ENCODE measurements at places on chromosomes 3 and 15.

DNA sequence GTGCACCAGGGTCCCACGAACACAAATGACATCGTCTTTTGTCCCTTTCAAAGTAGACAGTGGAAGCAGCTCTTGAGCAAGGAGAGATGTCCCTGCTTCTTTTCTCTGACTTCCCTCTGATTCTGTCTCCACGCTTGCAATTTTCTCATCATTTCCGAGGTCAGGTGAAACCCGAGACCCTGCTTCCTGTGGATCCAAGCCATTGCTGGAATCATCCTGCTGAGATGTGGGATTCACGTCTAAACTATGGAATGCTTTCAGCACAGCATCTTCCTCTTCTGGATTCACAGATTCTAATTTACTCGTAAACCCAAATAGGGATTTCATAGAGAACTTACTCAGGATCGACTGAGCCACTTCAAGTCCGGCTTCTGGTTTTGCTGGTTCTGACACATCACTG is 127.1 kb downstream of the FMN1 start:
- no peaks in the 10 kb centered on the region for H3K36me3 ChIP-seq
- H3K4me1 ChIP-seq: peaks cover 28% of the 10 kb centered on the region
- no peaks in the 10 kb centered on the region for H3K27me3 ChIP-seq

GRCh38 chr3:52809662-52810377 is 15.2 kb downstream of the ITIH3 start:
- H3K4me3 ChIP-seq: no peak overlapping the region
- no peak for DNase-seq
- no peaks in the 10 kb centered on the region for H3K36me3 ChIP-seq
- no peak overlapping the region for H3K27ac ChIP-seq
- H3K27me3 ChIP-seq: peaks cover 3% of the 10 kb centered on the region

DNA sequence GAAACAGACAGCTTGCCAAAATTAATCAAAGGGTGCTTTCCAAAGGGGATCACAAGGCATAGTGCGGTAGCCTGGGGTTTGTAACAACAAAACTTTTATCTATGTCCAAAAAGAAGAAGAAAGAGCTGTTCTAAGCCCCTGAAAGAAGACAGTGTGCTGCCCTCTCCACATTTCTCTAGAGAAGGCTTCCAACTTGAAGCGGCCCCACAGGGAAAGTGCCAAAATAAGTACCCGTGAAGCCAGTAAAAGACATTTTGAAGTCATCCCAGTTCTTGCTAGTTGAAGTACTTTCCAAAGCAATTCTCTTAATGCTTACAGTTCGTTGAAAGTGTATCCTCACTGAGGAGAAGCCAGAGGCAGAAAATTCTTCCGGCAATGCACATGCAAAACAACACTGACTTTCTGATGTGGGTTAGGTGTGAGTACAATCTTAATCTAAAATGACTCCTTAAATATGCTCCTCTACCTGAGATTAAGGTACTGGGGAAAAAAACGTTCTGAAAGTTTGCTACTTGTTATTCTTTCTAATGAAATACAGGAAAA is 21.3 kb downstream of the GPR15 start:
- peaks cover 4% of the 10 kb centered on the region for H3K27me3 ChIP-seq
- H3K4me3 ChIP-seq: no peak overlapping the region
- DNase-seq: no peak
- H3K27ac ChIP-seq: no peak overlapping the region

DNA sequence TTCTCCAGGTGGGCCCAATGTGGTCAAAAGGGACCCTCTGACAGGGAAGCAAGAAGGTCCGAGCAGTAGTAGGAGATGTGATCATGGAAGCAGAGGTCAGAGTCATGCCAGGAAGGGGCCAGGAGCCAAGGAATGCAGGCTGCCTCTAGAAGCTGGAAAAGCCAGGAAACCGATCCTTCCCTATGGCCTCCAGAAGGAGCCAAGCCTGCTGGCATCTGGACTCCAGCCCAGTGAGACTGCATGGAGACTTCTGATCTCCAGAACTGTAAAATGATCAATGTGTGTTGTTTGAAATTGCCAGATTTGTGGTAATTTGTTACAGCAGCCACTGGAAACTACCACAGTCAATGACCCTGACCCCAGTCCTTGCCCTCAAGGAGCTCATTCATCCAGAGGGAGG is 56.8 kb upstream of the SPATA12 start:
- H3K4me3 ChIP-seq: no peak overlapping the region
- no peak overlapping the region for H3K27ac ChIP-seq
- no peaks in the 10 kb centered on the region for H3K27me3 ChIP-seq
- H3K36me3 ChIP-seq: no peaks in the 10 kb centered on the region
- no peak for DNase-seq

GRCh38 chr3:67030785-67031740 is 33.0 kb downstream of the KBTBD8 start:
- H3K27me3 ChIP-seq: no peaks in the 10 kb centered on the region
- peaks cover 42% of the 10 kb centered on the region for H3K4me1 ChIP-seq
- H3K36me3 ChIP-seq: no peaks in the 10 kb centered on the region
- H3K27ac ChIP-seq: peak overlapping the region; percentile 66
- no peak for DNase-seq
- H3K4me3 ChIP-seq: no peak overlapping the region

- DNase-seq: no peak
- no peaks in the 10 kb centered on the region for H3K27me3 ChIP-seq
- peaks cover 8% of the 10 kb centered on the region for H3K4me1 ChIP-seq
- no peak overlapping the region for H3K4me3 ChIP-seq
- no peak overlapping the region for H3K27ac ChIP-seq
Observed at GRCh38 chr15:62539236-62539635, 374.2 kb upstream of the C2CD4B start.

DNA sequence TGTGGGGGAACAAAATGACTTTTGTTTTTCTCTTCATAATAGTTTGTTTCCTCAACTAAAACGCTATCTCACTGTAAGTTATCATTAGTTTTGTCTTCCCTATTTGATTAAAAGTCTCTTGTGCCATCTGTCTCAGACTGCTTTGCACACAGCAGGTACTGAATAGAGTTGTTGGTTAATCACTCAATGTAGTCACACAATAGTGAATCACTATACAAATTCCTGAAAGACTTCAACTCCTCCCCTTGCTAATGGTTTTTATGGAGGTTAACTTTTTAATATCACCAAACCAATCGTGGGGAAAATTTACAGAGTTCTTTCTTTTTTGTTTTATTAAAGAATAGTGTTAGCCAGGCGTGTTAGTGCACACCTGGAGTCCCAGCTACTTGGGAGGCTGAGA is 2.6 kb upstream of the NGLY1 start:
- no peak overlapping the region for H3K27ac ChIP-seq
- no peaks in the 10 kb centered on the region for H3K27me3 ChIP-seq
- no peaks in the 10 kb centered on the region for H3K36me3 ChIP-seq
- H3K4me1 ChIP-seq: peaks cover 20% of the 10 kb centered on the region
- H3K4me3 ChIP-seq: no peak overlapping the region

DNA sequence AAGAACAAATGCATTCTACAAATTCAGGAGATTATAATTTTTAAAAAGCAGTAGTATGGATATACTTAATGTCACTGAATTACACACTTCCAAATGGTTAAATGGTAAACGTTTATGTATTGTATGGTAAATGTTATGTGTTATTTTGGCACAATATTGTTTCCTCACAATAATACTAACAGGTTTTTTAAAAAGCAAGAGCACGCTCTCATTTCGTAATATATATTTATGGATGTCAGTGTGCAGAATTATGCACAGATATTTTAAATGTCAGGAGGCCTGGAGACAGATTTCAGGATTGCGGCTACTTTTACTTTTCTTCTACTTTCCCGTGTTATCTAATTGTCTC is 533 bp downstream of the ZNF445 start:
- no peak for DNase-seq
- H3K27me3 ChIP-seq: no peaks in the 10 kb centered on the region
- H3K27ac ChIP-seq: no peak overlapping the region
- peaks cover 11% of the 10 kb centered on the region for H3K4me1 ChIP-seq
- H3K36me3 ChIP-seq: no peaks in the 10 kb centered on the region

DNA sequence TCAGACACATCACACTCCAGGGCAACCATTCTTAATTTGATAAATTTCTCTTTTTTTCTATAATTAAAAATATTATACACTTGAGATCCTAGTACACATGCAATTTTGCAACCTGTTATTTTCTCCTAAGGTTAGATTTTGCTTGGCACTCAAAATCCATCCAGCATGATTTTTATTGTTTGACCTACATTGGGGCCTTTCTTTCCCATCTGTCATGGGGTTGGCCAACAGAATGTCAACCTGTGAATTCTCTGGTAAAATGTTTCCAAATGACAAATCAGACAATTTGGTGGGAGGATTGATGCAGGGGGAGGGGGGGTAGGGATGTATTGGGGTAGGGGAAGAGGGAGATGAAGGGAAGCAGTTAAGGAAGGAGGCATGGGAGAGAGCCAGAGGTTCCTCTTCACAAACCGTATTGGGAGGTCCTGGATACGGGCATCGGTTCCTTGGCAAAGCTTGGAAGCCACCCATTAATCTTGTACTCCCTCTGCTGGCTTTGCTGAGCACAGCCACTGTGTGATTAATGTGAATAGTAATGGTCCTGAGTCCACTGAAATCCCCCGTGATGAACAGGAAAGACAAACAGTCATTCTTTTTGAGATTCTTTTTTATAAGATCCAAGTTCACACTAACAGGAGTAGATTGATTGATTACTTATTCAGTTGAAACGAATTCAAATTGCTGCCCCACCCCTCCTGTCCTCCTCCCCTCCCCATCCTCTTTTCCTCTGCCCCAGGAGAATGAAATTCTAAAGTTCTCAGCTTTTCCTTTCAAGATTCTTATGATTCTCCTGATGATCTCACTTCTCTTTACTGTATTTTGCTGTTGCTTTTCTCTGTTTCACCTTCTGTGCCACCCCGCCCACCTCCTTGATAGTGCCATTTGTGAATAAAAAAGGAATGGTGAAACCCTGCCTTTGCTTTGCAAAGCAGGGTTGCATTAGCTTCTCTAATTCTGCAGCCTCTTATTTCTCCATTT is 82.2 kb upstream of the SLC25A26 start:
- H3K27ac ChIP-seq: no peak overlapping the region
- H3K36me3 ChIP-seq: no peaks in the 10 kb centered on the region
- H3K4me1 ChIP-seq: peaks cover 17% of the 10 kb centered on the region
- DNase-seq: peak; percentile 81
- H3K4me3 ChIP-seq: no peak overlapping the region

DNA sequence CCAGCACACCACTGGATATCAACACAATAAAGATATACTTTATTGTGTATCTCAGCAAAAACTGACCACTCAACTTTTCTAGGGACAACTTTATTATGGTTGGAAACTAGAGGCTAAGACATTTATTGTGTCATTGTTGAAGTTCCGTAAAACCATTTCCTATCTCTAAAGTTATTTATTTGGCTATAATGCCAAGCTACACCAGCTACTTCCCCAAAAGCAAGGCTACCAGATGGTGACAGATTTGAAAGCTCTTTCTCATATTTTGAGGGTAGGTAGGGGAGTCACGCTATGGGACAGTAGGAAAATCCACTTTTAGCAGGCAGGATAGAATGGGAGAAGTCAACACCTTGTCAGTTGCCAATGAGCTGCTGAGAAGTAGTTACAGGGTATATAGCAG is 834.6 kb upstream of the CFAP20DC start:
- no peaks in the 10 kb centered on the region for H3K4me1 ChIP-seq
- H3K27me3 ChIP-seq: no peaks in the 10 kb centered on the region
- no peak for DNase-seq
- no peak overlapping the region for H3K4me3 ChIP-seq

DNA sequence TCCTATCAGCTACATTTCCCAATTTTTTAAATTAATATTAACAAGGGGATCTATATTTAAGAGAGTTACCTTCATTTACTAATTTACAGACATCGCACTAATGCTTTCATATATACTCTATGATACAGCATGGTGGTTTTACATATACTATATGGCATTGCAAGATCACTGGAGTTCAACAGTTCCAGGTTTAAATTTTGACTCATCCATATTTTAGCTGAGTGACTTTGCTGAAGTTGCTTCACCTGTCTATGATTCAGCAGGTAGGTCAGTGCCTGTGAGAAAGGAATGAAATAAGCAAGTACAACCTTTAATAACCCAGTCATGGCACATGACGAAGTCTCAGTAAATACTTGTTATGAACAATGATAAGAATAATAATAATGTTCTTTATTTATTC is 211.1 kb downstream of the P3H2 start:
- H3K36me3 ChIP-seq: no peaks in the 10 kb centered on the region
- H3K27ac ChIP-seq: no peak overlapping the region
- no peak overlapping the region for H3K4me3 ChIP-seq
- H3K27me3 ChIP-seq: peaks cover 3% of the 10 kb centered on the region

GRCh38 chr15:77634266-77634962 is 1.7 kb upstream of the LINGO1 start:
- peaks cover 5% of the 10 kb centered on the region for H3K27me3 ChIP-seq
- peak; percentile 68 for DNase-seq
- peaks cover 19% of the 10 kb centered on the region for H3K4me1 ChIP-seq
- no peaks in the 10 kb centered on the region for H3K36me3 ChIP-seq
